ENCODE measurements at places on chromosomes 3 and 15.

DNA sequence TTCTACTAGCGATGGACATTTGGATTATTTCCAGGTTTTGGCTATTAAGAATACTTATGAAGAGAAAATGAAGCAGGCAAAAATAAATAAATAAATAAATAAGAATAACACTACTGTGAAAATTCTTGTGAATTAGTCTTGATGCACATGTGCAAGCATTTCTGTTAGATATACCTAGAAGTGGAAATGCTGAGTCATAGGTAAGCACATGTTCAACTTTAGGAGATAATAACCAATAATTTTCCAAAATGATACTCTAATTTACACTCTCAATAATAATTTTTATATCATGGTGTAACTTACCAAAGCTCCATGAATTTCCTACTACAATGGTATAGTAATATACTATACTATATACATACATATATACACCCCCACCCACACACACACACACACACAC is 23.4 kb downstream of the EMC4 start:
- no peak for DNase-seq

DNA sequence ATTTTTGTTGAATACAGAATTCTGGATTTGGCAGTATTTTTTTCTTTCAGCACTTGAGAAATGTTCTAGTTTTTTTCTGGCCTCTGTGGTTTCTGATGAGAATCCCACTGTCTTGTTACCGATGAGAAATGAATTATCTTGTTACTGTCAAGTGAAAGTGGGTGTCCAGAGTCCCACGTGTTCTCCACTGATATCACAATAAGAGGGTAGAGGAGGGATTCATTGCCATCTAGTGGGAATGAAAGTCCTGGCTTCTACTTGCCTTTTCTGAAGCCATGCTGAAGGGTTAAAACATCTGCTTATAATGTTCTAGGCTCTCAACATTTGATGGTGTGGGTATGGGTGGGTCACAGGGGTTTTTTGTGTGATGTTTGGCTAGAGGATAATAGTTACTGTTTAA is 66.1 kb downstream of the SEC22A start:
- DNase-seq: no peak

DNA sequence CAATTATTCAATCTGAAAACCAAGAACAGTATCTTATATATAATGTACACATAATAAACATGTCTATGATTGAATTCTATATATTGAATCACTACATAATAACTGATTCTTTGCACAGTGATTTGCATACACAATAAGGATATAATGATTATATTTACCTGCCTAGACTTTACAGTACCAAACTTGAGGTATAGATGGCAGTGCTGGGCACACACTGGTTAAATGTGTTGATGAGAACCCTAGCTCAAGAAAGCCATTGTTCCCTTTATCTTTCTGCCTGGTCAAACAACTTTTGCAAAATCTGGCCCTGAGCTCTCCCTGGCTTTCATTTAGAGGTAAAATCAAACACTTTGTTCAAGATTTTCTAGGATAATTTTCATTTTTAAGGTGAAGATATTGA is 697.7 kb downstream of the TUSC7 start:
- DNase-seq: peak; percentile 24

DNA sequence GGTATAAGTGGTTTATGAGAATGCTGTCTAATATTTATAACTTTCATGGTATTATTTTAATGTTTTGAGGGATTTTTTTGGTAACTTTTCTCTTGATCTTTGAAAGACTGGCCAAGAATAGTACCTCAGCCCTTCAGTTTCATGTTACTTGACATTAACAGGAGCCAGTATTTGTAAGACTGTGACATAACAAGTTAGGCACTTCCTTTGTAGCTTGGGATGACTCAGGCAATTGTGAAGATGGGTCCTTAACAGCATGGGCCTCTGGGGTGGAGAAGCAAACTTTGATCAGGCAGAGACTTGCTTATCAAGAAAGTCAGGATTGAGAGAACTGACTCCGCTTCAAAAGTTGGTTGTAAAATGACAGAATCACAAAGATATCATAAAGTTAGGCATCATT is 9.5 kb downstream of the LRRC49 start:
- no peak for DNase-seq

DNA sequence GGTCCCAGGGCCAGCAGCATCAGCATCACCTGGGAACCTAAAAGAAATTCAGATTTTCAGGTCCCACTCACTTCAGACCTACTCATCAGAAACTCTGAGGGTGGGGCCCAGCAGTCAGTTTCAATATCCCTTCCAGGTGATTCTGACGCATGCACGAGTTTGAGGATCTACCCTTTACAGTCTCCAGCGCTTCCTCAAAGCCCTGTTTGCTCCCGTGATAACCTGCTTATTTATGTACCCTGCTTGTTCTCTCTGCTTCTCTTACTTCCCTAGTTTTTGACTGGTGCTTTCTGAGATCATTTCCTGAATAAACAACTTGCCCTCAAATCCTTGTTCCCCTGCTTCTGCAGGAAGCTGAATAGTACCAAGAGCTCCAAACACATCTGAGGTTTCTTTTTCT is 245.3 kb downstream of the ZNF621 start:
- no peak for DNase-seq

DNA sequence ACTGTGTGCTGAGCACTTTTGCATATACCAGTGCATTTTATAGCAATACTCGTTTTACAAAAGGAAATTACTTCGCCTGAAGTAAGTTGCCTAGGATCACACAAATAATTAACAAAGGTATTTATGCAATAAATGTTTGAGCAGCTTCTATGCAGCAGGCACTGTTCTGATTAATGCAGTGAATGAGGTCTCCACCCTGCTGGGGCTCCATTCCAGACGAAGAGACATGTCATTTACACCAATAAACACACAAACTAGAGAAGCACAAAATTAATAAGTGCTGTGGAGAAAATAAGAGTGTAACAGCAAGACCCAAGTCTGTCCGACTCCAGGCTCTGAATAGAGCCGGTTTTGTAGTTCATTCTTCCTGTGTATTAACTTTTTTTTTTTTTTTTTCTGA is 17.5 kb downstream of the NOX5 start:
- DNase-seq: no peak

GRCh38 chr15:90982135-90982534 is 12.2 kb downstream of the PRC1 start:
- no peak for DNase-seq

DNA sequence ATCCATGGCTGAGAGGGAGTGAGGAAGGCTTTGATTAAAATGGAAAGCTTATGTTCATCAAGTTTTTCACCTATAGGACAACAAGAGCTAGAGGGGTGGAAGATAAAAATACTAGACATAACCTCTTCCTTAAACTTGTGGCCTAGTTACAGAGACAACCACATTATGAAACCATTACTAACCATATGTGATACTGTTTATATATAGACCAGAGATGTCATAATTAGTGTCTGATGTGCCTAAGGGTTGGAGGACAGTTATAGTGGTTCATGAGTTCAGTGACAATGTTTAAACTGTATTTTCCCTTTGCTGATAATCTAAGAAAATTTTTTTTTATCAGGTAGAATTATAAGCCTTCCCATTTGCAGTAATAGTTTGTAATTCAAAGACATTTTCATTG is 23.7 kb downstream of the PHLDB2 start:
- no peak for DNase-seq

DNA sequence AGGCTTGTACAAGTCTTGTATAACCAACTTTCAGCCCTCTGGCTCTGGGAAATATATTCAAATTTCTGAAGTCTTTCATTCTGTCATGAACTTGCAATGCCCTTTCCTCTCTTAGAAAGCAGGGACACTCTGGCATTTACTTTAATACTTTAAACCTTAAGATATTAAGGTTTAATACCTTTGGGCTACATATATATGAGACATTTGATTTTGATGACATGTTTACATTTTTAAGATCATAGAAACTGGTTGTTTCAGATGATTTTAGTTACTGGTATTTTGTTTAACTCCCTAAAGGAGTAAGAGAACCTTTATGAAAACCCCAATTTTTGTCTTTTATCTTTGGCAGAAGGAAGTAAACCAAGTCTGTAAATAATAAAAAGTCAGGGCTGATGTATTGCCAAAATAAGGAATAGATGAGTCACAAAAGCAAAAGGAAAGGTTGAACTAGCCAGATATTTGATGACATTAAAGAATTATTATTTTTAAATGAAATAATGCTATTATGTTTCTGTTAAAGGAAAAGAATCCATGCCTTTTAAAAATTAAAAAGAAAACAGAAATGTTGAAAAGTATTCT is 579.0 kb upstream of the CBLB start:
- no peak for DNase-seq

DNA sequence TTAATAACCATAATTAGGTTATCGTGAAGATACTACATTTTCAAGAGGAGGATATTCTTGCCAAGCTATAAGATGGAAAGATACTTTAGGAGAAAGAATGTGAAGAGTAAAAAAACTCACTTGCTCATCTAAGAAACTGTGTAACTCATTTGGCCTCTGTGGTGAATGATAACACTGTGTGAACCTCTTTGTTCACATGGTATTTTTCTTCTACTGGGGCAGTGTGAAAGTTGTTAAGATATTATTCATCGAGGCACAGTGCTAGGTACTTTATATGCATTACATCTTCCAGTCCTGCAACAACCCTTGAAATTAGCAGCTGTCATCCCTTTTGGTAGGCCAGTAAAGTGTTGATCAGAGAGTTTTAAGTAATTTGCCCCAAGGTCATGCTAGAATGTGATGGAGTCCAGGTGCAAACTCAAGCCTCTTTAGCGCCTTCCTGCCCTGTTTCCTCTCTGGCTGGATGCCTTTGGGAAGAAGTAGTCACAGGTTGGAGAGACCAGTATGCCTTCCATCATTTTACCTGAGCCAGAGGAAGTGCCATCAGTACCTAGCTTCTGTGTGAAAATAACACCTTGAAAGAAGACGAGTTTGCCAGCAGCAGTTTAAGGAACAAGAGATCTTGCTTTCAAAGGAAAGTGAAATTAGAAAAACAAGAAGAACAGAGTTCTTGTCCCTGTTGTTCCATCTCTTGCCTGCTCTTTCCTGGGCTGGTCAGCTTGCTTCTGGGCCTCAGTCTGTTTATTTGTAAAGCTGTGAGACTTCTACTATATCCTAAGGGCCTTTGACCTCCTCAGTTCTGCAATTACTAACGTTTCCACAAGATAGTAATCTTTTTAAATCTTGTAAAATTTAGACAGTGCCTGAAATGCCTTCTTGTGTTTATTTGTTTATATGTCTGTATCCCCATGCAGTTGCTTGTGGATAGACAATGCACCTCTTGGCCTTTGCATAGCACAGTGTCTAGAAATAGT is 179.3 kb downstream of the FNDC3B start:
- no peak for DNase-seq
